A549 (cell line): ENCODE measurements at places on chromosomes 2 and 18.

- no peak for DNase-seq
Measured at GRCh38 chr2:49831698-49832367, 677.5 kb upstream of the FSHR start.

- no peak for DNase-seq
Measured at GRCh38 chr2:161112908-161113307, 47.3 kb upstream of the TANK start.

GRCh38 chr2:51638811-51639210 lies 606.9 kb upstream of the NRXN1 start:
- no peak for DNase-seq

DNA sequence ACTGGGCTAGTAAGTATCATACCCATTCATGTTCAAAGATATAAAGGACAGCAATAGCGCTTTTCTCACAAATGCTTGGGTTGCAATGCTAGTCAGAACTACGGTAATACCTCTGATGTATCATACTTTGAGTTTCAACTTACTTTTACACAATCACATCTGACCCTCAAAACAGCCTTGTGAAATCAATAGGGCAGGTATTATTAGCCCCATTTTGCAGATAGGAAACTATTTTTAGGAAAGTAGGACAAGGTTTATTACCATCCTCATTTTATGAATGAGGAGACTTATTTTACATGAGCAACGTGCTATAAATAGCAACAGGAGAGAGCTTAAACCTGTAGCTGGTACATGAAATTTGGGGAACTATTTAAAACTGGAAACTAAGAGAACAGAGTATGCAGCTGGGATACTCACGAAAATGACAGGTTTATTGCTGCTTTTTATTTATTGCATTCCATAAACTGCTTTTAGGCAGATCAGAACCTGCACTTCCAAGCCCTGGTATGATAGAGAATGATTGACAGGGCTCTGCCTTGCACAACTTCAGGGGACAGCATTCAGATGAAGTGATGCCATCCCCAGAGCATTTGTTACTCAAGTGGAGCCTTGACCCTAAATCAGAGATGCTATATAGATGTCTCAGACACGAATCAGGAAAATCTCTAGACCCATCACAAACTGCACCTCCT lies 42.4 kb upstream of the PPM1B start:
- peak; percentile 46 for DNase-seq

- DNase-seq: no peak
Measured at GRCh38 chr2:232411901-232412629, 5.4 kb downstream of the ALPG start.

- peak; percentile 19 for DNase-seq
Measured at GRCh38 chr2:31219131-31219969, 2.0 kb upstream of the CAPN14 start.

- no peak for DNase-seq
Measured at GRCh38 chr2:227020416-227020815, 143.6 kb downstream of the COL4A4 start.

DNA sequence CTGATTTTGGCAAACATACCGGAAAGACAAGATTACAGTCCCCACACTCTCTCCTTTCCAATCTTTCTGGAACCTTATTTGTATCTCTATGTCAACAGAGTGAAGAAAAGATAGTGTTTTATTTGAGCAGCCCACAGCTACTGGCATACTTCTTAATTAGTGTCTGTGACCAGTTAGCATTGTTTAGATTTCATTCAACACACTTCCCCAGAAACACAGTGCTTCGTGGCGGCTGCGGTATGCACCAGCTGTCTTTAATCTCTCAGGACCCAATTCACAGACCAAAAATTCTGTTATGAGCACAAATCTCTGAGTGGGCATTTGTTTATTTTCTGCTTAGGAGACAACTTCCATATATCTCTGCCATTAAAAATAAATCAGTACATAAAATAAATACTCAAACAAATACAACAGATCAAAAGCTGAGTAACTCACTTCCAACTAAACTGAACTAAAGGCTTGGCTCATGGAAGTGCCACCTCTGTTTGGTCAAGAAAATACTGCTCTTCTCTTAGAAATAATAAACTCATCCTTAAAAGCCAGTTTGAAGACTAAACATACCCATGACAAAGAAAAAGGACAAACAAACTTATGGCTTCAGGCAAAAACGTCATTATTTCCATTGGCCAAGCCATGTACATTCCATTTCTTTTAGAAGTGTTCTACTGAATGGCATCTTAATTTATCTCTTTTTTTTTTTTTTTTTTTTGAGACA lies 392.4 kb downstream of the TXNL1 start:
- no peak for DNase-seq

GRCh38 chr18:11851806-11852337 lies 659 bp downstream of the CHMP1B start:
- no peak for DNase-seq

DNA sequence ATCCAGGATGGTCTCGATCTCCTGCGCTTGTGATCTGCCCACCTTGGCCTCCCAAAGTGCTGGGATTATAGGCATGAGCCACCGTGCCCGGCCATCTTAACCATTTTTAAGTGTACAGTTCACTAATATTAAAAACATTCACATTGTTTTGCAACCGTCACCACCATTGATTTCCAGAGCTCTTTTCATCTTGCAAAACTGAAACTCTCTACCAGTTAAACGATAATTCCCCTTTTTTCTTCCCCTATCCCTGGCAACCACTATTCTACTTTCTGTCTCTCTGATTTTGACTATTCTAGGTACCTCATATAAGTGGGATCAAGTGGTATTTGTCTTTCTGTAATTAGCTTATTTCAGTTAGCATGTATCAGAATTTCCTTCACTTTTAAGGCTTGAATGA lies 16.8 kb upstream of the NEUROD1 start:
- DNase-seq: no peak

DNA sequence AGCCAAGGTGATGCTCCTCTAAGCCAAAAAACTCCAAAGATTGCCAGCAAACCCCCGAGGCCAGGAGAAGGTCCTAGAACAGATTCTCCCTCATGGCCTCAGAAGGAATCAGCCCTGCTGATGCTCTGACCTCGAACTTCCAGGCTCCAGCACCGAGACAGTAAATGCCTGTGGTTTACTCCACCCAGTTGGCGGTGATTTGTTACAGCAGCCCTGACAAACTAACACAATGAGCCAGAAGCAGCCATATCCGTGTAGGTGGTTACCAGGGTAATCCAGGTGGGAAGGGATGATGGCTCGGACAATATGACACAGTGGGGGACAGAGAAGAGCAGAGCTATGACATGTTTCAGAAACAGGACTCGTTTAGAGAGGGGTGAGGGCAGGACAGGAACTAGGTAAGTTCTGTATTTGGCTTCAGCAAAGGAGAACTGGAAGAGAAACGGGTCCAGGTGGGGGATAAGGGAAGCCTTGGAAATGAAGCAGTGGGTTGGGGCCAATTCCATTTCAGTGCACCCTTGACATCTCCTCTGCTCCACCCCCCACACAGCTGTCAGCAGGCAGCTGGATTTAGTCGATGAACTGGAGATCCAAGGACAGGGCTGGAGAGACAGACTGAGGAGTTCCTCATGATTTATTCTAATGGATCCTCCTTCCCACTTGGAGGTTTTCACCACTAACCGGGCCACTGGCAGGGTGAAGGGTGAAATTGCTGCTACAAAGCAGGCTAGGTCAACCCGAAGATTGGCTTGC lies 179.7 kb upstream of the SH3BP4 start:
- DNase-seq: no peak

DNA sequence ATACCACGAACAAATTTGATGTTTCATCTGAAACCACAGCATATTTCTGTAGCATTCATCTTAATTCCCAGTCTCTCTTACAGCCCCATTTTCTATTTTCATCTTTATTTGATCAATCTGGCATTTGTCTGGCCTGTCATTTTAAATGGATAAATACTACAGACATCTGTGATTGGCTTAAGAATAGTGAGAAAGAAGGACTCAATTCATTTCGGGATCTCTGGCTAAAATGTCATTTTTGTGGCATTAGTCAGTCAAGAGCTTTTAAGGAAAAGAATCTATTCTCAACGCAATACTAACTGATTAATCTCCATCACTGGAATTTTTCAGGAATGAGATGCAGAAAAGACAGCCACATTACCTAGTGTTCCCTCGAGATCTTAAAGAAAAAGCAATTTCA lies 585.9 kb downstream of the IRS1 start:
- DNase-seq: no peak

GRCh38 chr2:5696945-5697521 lies 4.8 kb downstream of the SOX11 start:
- DNase-seq: no peak

GRCh38 chr18:30763902-30764350 lies 278.6 kb downstream of the DSC3 start:
- no peak for DNase-seq

DNA sequence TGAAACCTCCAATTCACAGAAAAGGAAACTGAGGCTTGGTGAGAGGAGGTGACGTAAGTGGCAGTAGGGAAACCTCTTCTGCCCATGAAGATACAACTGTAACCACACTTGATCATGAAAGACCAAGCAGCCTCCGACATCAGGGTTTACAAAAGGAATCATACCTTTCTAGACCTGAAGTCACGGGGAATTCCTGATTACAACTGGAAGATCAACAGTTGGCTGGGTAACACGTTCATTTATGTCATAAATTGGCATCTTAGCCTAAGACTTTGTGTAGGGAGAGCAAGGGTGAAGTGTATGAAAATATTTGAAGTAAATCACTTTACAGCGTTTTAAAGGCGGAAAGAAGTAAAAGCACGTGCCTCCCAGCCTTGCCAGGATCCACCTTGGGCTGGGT lies 922 bp downstream of the HS1BP3 start:
- no peak for DNase-seq

GRCh38 chr2:24792542-24792873 lies 683 bp downstream of the PTRHD1 start:
- no peak for DNase-seq

- peak; percentile 33 for DNase-seq
Measured at GRCh38 chr2:193963472-193964119, 1693.4 kb upstream of the SLC39A10 start.

DNA sequence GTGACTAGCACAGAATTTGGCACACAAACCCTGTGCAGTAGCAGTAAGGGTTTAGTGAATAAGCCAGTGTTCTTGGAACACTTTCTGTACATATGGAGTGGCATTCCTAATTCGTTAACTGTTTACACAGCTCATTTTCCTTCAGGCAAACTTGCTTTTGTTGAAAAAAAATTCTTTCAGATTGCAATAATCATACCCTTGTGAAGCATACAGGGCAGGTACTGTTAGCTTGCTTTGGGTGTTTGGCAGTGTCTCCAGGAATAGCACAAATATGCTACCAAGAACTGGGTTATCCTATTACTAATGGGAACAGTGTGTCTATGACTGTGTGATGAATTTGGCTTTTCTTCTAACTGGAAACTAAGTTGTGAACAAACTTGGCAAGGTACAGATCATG lies 33.4 kb downstream of the UGP2 start:
- DNase-seq: no peak

GRCh38 chr2:162382278-162382677 lies 38.3 kb downstream of the GCA start:
- no peak for DNase-seq

GRCh38 chr2:69222953-69223658 lies 163.9 kb downstream of the GFPT1 start:
- DNase-seq: no peak

- no peak for DNase-seq
Measured at GRCh38 chr2:88841224-88841929, 149.9 kb downstream of the RPIA start.

DNA sequence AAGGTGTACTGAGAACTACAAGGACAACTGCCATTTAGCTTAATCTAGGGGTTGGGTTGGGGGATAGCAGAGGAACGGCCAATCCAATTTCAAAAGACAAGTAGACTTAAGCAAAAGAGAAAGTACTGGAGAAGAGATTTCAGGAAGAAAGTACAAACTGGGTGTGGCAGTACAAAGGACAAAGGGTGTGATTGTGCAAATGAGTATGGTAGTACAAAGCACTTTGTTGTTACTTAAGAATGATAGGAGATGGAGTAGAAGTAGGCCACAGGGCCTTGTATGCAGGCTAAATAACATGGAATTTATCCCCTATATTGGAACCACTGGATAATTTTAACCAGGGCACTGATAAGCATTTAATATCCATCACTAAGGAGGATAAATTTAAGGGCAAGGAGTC lies 4.7 kb upstream of the ORC2 start:
- no peak for DNase-seq

GRCh38 chr2:111219285-111219684 lies 98.6 kb downstream of the BCL2L11 start:
- no peak for DNase-seq

DNA sequence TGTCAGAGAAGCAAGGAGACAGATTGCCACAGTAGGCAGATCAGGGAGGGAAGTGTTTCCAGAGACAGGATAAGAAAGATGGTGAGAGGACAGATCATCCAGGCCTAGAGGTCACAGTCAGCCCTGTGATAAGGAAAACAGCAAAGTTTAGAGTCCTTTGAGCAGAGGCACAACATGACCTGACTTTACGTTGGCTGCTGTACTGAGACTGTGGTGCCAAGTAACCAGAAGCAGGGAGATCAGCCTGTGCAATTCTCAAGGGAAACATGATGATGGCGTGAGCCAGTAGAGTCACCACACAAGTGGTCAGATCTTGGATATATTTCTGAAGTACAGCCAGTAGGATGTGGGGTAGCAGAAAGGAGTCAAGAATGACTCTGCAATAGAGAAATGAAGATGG lies 43.7 kb downstream of the SMC6 start:
- DNase-seq: no peak

- no peak for DNase-seq
Measured at GRCh38 chr18:1648712-1649111, 744.0 kb downstream of the ADCYAP1 start.

DNA sequence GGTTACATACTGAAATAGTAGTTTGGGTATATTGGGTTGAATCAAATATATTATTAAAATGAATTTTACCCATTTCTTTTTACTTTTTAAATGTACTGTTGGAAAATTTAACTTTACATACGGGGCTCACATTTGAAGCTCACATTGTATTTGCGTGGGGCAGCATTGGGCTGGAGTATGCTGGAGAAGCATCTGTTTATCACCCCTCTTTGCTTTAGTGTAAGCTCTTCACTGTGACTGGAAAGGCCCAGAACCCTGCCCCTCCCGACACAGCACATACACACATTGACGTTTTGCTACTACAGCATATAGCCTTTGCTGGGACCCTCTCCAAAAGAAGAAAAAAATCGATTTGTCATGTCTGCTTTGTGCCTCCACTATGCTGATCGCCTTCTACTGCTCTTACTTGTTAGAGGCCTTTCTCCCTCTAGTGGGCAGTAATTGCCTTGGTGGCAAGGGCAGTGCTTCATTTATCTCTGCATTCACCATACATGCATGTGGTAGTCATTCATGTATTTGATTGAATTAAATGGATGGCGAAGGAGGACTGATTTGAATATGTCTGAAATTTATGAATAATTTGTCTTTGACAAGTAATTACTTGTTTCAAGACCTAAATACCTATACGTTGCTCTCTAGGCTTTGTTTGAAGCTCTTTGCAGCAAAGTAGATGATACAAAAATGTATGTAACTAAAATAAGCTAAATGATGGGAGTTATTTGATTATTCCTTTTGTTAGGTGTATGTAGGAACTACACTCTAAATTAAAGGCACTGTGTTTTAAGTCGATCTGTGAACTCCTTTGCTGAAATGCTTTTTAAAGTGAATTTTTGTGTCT lies 37.4 kb downstream of the VAPA start:
- DNase-seq: peak; percentile 74

- no peak for DNase-seq
Measured at GRCh38 chr2:103165836-103166235, 404.0 kb downstream of the TMEM182 start.
